CD4-positive, alpha-beta T cell (primary cell): ENCODE measurements at places on chromosomes 11 and 22. TPM values are rescaled to one million over a fixed set of nuclear protein-coding genes. Genes with fewer than 3 reads are reported as not detected.
A peak's percentile ranks its signal among the peaks of the same experiment; 100 is the strongest.

- no peak for DNase-seq
Observed at GRCh38 chr22:23095733-23096342, 25.5 kb downstream of the GNAZ start.

OTOG gene
- not detected for total RNA-seq

DNA sequence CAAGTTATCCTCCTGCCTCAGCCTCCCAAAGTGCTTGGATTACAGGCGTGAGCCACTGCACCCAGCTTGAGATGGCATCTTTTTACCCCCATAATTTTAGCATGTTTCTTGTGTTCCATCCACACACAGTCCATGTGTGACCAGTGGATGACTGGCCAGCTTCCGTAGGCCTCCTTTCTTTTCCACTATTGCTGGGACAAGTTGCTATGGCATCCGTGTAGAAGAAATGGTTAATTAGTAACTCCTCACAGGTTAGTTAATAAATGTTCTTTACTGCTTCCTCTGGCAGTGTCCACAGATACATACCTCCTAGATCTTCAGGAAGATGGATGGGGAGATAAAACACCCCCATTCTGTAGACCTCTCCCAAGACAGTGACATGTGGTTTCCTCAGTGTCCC is 154.3 kb upstream of the RASSF10 start:
- DNase-seq, result no peak

DNA sequence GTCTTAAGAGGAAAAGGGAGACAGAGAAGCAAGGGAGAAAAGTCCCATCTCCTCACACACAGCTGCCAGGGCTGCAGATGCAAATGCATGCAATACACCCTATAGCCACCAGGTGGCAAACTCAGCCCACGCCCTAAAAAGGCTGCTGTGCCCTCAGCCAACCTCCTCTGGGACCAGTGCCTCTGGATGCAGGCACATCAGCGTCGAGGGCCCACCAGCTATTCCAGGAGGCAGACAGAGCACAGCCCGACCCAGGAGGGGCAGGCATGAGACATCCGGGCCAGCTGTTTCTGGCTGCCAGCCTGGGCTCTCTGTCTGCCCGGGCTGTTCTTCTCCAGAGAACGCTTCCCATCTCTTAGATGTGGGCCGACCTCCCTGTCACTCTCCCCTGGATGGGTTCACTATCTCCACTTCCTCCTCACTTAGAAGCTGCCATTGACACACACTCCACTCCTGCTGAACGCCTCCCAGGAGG is 39.7 kb downstream of the TPBGL start:
- peak; percentile 87 for DNase-seq

- no peak for DNase-seq
Observed at GRCh38 chr11:117919781-117920221, 9.4 kb downstream of the TMPRSS13 start.

DNA sequence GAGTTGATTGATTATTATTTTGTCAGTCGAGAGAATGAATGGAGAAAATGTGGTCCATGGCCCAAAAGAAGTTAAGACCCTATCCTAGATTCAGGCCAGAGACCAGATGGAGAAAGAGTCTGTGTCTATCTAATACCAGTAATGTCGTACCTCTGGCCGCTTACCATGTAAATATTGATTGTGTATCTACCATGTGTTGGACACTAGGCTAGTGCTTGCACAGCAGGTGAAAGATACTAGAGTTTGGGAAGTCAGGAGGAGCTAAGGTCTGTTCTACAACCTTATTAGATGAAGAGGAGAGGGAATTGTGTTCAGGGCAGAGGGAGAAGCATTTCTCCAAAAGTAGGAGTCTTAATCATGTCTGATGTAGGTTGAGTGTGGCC is 31.8 kb downstream of the PIK3IP1 start:
- no peak for DNase-seq

DBX1 gene
- 0.19 TPM for total RNA-seq

DNA sequence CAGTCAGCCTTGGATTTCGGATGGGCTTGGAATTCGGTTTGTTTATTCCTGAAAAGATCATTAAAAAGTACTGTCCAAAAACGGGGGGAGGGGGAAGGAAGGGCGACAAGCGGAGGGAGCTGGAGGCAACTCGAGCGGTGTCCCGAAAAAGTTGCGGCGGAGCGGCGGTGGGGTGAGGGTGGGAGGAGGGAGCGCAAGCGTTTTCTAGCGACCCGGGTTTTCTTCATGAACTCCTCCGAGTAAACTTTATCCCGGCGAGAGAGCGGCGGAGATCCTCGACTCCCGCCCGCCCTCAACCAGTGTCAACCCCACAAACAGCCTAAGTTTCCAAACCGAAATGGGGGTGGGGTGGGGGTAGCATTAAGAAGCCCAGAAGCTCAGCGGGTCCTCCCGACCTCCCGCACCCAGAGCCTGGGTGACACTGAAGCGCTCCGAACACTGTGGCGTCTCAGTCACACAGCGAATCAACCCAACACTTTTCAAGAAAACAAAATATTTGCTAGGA is 133.0 kb upstream of the C11orf58 start:
- no peak for DNase-seq

HPX gene
- 0.87 TPM for total RNA-seq

MUC6 gene
- not detected for total RNA-seq

DNA sequence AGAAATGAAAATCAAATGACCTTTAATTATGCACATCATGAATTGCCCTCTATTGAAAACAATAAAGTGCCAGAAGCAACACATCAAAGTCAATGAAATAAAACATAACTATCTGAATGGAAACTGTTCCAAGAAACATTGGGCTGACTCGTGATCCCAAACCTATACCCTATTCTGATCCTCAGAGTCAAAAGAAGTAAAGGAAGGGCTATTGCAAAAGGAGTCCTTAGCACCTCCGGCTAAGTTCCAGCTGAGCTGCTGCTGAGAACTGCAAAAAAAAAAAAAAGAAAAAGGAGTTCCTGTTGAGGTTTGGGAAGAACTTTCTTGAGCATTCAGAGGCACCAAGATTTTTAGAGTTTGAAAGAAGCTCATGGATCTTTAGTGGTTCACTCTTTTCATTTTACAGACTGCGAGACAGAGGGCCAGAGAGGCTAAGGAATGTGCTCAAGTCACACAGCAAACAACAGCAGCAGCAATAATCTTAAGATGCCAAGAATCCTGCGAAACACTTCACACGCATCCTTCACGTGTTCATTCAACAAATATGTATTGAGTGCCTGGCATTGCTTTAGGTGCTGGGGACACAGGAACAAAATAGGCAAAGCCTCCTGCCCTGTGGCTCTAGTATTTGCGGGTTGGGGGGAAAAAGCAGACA is 841 bp upstream of the TMPRSS13 start:
- DNase-seq, result no peak

THYN1 gene
- 25.7 TPM for total RNA-seq

DNA sequence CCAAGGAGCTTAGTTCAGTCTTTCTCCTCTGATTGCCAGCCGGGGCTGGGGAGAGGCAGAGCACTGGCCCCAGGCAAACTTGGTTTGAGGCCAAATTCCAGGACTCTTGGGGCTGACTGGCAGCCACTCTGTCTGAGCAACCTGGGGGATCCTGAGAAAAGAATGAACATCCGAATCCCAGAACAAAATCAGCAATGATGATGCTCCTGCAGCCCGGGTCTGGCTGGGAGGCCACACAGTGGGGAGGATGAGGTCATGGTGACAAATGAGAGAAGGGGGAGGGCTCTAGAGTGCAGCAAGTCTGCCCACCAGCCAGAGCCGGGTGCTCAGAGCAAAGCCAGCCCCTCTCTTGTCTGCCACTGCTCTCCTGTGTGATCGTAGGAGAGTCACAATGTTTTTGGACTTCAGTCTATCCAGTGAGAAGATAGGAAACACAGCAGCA is 71.8 kb upstream of the PAX6 start:
- DNase-seq, result no peak

KCNJ1 gene
- 0.27 TPM for total RNA-seq

RIMBP3B gene
- 0.36 TPM for total RNA-seq

SLC6A5 gene
- not detected for total RNA-seq

DNA sequence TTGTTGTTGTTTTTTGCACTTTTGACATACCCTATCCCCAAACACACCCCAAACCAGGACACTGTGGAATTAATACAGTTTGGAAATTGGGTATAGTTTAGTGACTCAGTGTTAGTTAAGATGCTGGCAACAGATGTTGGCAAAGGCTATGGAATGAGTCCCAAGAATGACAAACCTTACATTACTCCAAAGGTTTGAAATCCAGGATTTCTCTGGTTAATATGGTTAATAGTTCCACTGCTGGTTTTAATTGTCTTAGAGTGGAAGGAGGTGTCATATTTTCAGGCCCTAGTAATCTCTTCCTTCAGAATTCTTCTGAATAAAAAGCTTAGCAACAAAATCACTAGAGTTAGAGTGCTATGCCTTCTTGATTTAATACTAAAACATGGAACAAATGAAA is 775 bp downstream of the LPXN start:
- no peak for DNase-seq

DNA sequence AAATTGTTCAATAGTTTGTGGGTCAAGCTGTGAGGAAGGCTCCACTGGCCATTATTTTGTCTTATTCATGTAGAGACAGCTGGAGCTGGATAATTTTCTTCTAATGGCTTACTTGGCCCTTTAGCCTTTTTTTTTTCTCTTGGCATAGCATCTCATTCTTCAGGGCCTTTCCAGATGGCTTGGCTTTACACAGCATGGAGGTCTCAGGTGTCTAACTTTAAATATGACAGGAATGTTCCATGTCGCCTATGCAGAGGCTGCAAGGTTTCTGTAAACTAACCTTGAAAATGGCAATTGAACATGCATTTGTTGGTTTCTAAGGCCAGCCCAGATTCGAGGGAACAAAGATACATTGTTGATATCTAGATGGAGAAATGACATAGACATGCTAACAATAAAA is 247.9 kb upstream of the CNTN5 start:
- DNase-seq, result no peak

- DNase-seq, result no peak
Observed at GRCh38 chr11:115005663-115006062, 327.3 kb downstream of the NXPE2 start.

BCO2 gene
- total RNA-seq, result 1.5 TPM

GRCh38 chr22:37012262-37012904 is 6.9 kb downstream of the TST start:
- no peak for DNase-seq

- no peak for DNase-seq
Observed at GRCh38 chr11:131814108-131814507, 443.7 kb downstream of the NTM start.

OR6T1 gene
- not detected for total RNA-seq

DNA sequence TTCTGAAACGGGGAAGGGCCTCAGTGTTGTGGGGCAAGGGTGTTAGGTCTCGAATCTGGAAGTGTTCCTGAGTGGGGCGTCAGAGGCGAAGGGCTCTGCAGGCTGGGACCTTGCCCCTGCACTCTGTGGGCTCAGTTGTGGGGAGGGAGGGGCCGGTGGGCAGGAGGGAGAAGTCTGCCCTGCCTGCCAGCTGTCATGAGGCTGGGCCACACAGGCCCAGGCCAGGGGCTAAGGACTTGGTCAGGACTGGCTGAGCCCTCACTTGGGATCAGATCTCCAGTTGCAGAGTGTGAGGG is at the start of gene CRACR2B:
CRACR2B (plus strand) TSS at position 23 of the 296 bp plus-strand sequence. CDS start 689 bp downstream, outside the sequence.
- no peak for DNase-seq

GRCh38 chr11:105027678-105028077 is 4.7 kb upstream of the CASP5 start:
- no peak for DNase-seq

DNA sequence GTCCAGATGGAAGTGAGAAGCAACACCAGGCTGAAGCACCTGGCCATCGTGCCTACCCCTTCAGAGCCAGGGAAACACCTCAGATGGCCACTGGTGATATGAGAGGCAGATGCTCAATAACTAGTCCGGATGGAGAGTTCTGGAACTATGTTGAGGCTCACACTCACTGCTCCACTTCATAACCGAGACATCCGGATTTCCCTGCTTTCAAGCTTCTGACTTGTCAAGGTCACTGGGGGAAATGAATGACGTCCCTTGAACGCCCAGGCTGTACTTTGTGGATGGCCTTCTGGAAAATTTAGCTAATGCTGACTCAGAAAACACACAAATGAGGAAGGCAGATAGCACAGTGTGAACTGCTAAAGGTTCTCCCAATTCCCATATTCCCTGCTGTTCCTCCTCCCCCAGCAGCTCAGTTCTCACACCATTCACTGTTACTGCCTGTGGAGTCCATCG is at the start of gene LYVE1:
LYVE1 (minus strand) TSS at position 180 of the 456 bp plus-strand sequence; CDS start at position 47, 133 bp downstream.
- DNase-seq, result no peak

PATE4 gene
- total RNA-seq, result not detected

OR4D5 gene
- total RNA-seq, result not detected

PARVA gene
- total RNA-seq, result 0.08 TPM

DNA sequence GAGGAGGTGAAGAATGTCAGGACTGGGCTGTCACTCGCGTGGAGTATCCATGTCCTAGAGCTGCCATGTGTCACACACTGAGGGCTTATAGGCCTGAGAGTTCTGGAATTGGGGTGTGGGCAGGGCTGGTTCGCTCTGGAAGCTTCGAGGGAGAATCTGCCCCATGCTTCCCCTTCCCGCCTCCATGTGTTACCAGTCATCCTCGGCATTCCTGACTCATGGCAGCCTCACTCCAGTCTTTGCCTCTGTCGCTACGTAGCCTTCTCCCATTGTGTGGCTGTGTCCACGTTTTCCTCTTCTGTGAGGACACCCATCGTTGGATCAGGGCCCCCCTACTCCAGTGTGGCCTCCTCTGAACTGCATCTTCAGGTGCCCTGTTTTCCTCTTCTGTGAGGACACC is 301.2 kb downstream of the TBC1D22A start:
- DNase-seq, result no peak

RTN3 gene
- total RNA-seq, result 16.4 TPM

SUSD2 gene
- 1.5 TPM for total RNA-seq

GPHA2 gene
- total RNA-seq, result 0.56 TPM

AMPD3 gene
- total RNA-seq, result 14.1 TPM

DNA sequence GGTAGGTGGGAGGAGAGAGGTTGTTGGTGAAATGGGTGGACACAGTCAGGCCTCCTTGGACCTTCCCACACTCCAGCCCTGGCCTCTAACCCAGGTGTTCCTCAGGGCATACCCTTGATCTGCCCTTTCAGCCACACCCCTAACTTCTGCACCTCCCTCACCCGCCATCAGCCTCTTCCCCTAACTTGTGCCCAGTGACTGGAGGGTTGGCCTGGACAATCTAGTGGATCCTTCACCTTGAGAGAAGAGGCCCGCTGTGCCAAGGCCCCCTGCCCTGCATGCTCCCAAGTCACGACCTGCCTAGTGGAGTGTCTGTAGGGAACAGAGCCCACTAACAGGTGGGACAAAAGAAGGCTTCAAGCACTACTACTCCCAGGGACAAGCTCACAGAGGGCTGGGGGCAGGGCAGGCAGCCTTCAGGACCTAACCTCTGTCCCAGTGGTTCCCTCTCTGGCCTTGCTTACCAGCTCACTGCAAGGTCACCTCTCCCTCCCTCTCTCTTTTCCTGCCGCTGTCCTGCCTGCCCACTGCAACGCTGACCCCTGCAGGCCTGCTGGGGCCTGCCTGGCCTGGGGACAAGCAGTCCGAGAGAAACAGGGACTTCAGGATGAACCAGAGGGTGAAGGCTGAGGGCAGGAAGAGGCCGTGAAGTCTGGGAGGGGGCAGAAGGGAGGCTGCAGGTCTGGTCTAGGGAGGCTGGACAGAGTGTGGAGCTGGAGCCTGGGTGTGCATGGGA is 3.3 kb downstream of the SYT7 start:
- no peak for DNase-seq

- DNase-seq, result no peak
Observed at GRCh38 chr11:72190631-72191071, 1.3 kb upstream of the FOLR1 start.

DESI1 gene
- total RNA-seq, result 13.0 TPM

GRCh38 chr11:47393163-47394049 is 15.0 kb upstream of the SLC39A13 start:
- no peak for DNase-seq

GRCh38 chr11:20501252-20501651 is 98.2 kb upstream of the SLC6A5 start:
- no peak for DNase-seq
